ENCODE measurements at places on chromosomes 2 and 18.

DNA sequence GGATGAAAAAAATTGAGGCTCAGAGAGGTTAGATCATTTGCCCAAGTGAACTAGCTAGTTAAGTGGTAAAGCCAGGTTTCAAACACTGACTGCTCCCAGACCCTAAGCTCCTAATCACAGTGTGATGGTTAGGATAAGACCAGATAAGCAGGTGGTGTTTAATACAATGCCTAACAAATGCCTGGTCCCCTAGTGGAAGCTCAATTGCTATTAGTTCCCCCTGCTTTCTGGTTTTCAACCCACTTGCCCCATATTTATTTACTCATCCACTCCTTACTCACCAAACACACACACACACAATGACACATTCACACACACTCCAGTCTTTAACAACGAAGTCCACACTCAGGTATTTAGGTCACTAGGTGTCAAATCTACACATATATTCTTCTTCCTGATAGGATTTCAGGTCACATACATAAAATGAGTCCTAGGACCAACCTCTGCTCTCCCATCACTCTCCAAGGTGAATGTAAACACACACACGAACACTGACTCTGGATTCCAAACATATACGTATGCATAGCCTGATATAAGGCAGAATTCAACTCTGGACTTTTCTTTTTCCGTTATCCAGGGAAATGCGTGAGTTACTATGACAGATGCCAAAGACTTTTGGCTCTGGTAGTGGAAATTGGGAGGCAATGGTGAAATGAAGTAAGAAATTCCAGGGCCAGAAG lies 73.6 kb upstream of the TSPYL6 start:
- no peak for DNase-seq

DNA sequence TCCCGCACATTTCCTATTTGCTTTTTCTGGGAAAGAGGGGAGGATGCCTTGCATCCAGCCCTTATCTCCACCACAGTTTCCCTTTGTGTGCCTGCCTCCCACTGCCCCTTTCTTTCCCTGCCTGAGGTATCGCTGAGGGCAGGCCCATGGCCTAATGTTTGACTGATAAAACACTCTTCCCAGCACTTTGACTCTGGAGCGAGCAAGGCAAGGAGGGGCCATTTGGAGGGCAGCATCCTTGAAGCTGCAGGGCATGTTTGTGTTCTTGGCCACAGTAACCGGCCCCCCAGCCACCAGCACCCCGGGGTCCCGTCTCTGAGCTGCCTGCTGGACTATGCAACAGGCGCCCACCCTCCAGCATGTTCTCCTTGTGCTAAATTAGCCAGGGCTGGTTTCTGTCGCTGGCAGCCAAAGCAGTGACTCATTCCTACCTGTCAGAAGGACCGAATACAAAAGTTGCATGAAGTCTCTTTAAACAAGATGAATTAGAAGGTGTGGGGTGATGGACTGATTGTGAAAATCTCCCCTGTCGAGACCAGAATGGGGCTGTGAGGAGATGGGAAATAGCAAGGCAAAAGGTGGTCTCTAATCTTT lies 50.7 kb downstream of the BCL2L11 start:
- no peak for DNase-seq

DNA sequence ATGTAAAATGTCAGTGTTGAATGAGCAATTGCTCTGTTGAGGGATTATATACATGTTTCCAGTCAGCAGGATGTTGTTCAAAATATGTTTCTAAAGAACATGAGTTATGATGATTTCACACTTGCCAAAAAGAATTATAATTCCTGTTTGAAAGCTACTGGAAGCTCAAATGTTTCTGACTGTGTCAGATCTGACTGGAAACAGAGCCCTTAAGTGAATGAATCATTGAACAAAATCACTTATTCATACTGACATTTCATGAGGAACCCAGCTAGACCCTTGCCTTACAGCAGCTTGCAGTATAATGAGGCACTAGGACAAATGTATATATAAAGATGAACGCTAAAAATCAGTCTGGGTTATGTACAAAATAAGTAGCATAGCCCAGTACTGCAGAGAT lies 35.4 kb upstream of the ITGAV start:
- no peak for DNase-seq

GRCh38 chr2:170214309-170214948 lies 36.5 kb downstream of the MYO3B start:
- no peak for DNase-seq

DNA sequence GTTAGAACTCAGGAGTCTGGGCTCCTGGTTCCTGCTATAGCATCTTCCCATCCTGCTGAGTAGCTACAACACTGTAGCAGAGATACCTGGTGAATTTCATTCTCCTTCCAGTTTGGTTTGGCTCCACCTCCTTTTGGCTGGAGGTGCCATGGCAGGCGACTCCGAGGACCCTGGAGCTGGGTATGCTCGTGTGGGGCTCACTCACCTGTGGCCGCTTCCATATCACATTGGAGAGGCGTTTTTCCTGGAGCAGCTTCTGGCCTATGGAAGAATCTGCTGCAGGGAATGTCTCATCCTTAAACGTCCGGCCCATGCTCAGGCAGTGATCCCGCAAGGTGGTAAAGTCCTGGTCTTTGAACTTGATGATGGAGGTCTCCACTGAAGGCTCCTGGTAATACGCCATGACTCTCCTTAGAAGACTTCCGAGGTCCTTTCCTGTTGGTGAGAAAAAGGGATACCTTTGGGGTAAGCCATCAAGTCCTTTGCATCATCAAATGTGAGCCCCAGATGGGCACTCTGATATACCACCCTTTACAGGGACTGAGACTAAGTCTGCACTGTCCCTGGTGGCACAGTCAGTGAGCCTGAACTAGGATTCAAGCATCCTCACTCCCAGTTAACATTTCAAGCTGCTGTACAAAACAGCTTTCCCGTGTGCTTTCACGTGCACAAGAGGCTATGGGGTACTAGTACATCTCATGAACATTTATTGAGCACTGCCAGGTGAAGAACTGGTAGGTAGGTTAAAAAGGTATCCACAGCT lies 20.1 kb downstream of the CAPN13 start:
- no peak for DNase-seq

DNA sequence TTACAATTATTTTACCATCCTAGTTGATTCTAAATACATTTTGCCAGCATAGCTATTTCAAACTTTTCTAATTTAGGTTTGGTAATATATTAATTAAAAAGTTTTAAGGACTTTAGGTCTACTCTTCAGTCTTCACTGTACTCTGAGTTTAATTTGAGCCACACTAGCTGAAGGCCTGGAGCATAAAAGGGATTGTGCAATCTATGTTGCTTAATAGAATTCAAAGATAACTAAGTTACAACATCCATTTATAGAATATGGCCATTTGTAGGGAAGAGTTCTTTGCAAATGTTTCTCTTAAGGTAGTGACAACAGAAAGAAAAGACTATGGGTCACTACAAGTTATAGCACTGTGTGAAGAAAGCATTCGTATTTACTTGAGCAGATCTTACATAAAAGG lies 702.2 kb upstream of the NRXN1 start:
- DNase-seq = no peak

DNA sequence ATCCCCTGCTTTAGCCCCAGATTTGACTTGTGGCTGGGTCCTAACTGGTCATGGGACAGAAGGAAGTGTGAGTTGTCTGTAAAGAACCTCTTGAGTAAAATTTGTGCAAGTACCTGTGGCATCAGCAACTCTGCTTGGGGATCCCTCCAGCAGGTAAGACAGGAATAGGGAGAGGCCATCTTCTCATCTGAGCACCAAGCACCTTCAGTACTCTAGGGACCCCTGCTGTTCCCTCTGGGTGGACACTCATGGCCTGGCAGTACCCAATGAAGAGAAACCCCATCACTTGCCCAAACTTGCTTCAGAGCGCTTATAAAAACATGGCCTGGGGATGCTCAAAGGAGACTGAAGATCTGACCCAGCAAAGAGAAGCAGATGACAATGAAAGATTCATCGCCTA lies 297.8 kb downstream of the SP3 start:
- no peak for DNase-seq

GRCh38 chr2:229586746-229587705 lies 127.3 kb downstream of the DNER start:
- DNase-seq = peak; percentile 68

GRCh38 chr2:30197570-30198192 lies 33.7 kb upstream of the LBH start:
- DNase-seq = no peak

DNA sequence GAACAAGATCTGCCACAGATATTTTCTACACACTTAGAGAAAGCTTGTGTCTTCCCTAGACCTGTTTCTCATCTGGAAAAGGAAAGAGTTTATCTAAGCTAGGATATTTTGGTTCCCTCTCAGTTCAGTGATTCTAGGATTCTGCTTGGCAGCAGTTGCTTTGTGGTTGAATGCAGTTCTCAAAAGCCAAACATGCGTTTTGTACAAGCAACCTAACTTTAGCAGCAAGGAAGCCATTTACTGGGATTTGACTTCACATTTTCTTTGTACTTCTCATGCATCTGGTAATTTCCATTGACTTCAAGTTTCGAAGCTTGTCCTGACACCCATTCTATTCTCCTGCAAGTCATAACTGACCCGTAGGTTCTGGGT lies 33.3 kb downstream of the VSNL1 start:
- no peak for DNase-seq

GRCh38 chr18:13178976-13179375 lies 39.6 kb upstream of the LDLRAD4 start:
- DNase-seq = no peak

DNA sequence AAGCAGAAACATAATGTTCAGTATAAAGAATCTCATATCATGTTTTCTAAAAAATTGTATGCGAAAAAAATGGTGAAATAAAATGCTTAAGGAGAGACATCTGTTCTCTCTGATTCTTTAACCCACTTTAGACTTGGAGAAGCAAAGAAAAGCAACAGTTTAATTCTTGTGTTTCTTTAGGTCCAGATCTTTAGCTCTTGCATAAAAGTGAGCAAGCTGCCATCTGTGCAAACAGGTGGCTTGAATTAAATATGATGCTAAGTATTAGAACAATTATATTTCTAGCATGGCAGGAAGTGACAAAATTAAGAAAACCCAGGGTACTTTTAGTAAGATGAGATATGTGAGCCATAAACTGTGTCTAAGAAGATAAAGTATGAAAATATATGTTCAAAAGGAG lies 1038.3 kb downstream of the DPP10 start:
- no peak for DNase-seq

DNA sequence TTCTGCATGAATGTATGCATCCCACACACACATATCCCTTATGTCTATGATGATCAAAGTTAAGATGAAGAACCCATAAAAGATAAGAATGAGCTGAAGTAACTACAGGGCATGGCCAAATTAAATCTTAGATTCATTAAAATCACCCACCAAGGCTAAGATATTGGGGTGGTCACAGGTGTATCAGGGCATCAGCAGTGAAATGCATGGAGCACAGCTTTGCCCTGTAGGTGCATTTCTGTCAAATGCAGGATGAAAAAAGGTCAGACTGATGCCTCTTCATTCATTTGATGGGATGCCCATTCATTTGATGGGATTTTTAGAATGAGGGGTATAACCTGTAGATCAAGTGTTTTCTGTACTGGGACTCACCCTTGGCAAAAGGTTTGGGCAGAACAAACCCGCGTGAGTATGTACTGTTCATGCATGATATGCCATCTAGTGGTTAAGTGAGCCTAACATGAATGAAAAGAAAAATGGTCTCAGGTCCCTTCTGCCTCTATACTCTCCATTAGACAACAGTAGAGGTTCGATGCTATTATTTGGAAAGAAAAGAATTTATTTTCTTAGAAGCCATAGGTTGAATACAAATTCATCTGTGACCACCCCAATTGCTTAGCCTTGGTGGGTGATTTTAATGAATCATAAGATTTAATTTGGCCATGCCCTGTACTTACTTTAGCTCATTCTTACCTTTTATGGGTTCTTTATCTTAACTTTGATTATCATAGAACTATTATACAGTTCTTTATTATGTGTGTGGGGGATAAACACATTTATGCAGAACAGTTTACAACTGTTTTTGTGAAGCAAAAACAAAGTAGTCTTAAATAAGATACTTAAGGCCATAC lies 43.2 kb upstream of the NOSTRIN start:
- no peak for DNase-seq

DNA sequence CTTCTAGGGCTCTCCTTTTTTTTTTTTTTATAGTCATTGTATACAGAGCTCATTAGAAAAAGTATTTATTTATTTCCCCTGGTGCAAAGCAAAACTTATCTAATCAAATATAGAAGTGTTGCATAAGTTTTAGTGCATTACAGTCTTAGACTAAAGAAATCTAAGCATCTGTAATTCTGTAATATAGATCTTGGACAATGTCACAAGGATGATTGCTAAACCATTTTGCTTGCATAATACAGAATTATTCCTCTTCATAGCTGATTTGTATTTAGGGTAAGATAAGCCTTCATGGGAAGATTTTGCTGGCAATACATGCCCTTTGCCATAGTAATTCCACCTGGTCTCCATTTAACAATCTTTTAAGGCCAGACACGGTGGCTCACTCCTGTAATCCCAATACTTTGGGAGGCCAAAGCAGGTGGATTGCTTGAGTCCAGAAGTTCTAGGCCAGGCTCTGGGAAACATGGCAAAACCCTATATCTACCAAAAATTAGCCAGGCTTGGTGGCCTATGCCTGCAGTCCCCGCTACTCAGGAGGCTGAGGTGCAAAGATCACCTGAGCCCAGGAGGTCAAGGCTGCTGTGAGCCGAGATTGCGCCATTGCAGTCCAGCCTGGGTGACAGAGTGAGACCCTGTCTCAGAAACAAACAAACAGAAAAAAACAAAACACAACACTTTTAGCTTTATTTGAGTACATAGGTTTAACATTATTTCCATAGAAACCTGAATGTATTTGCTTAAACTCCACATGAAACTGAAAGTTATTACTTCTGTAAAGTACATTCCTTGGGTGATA lies 2.2 kb upstream of the ACADL start:
- DNase-seq = no peak

GRCh38 chr2:101330253-101330933 lies 21.9 kb upstream of the RNF149 start:
- peak; percentile 59 for DNase-seq

DNA sequence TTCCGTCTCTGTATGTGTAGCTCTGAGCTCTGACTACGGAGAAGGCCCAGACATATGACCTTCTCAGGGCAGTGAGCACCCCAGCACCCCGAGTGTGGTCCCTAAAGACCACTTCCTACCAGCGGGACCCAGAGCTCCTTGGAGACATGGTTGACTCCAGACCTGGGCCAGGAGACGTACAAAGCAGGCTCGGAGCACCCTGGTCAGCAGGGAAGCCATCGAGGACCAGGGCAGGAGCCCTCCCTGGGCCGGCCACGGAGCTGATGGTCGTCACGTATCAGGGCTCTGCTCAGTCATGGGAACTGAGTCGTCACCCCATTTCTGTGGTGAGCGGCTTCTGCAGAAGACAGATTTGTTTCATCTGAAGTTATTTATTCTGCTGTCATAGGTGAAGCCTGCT lies 12.8 kb upstream of the NEU4 start:
- no peak for DNase-seq

DNA sequence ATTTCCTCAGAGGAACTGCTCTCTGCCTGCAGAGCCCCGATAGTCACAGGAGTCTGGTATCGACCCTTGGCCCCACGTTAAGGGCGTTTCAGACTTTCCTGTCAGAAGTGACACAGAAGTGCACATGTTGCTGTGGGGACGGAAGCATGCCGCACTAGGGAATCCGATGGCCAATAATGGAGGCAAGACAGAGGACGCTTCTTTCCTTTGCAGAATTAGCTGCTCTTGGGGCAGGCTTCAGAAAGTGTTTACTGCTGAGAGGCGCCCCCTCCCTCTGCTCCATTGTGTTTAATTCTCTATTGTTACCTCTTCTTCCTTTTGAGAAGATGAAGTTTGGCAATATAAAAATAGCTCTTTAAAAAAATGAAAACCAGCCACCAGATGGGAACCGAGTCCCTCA lies 118.6 kb upstream of the EML6 start:
- DNase-seq = no peak

Data from substantia nigra (tissue), 51 donors.